ENCODE measurements at places on chromosomes 11 and 22.

- DNase-seq: no peak
Observed at GRCh38 chr11:71322192-71322735, 69.9 kb upstream of the SHANK2 start.

DNA sequence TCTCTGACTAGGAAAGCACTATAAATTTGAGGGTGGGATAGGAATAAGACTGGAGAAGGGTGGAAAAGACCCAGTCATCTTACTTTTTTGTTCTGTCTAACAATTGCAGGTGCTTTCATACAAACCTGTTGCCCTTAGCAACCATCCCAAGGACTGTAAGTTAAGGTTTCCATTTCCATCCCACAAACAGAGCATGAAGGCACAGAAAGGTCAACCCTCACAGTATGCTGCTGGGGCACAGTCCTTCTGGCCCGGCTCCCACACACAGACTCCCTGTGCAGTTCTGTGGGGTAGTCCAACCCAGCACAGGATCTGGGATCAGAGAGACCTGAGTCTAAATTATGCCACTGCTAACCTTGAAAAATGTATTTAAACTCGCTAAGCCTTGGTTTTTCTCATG lies 38.4 kb upstream of the ETS1 start:
- no peak for DNase-seq

GRCh38 chr22:24725736-24726135 lies 48.8 kb downstream of the PIWIL3 start:
- no peak for DNase-seq

- no peak for DNase-seq
Observed at GRCh38 chr11:113167599-113167998, 146.8 kb upstream of the TTC12 start.

DNA sequence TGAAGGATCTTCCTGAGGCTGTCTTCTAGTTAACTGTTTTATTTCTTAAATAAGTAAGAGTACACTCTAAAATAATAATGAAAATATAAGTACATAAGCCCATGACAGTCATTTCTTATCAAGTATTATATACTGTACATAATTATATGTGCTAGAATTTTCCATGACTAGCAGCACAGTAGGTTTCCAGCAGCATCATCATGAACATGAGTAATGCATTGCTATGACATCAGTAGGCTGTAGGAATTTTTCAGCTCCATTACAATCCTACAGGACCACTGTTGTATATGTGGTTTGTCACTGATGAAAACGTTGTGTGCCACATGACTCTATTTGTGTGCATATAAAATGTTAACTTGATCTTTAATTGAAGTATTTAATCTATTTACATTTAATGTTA lies 22.0 kb downstream of the ZNF202 start:
- no peak for DNase-seq

DNA sequence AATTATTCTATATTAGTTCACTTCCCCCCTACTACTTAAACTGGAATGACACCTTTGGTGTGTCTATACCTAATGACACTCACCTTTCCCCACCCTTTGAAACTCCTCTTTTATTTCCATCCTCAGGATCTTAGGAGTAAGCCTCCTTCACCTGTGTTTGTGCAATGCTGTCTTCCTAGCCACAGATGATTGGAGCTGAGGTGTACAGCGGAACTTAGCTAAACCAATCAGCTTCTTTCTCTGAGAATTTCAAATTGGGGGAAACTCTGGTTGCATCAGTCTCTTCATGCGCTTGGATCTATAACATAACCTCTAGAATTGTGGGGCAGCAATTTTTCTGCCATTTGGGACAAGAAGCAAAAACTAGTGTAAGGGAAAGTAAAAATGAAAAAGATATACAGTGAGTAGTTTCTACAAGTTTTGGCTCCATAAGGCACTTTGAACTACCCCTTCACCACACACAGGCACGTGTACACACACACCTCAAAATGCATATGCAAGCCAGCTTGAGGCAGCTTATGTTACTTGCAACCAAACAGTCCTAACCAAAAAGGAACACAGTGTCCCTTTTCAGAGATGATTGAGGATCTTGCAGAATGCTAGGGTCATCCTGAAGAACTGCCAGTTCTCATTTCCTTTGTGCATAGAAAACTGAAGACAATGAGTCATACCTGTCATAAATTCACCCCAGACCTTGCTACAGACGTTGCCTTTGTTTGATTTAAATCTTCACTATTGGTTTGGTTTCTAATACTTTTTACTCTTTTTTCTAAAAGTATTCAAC lies 36.0 kb upstream of the LDLRAD3 start:
- no peak for DNase-seq

- no peak for DNase-seq
Observed at GRCh38 chr11:118648291-118648690, 31.2 kb downstream of the TREH start.

DNA sequence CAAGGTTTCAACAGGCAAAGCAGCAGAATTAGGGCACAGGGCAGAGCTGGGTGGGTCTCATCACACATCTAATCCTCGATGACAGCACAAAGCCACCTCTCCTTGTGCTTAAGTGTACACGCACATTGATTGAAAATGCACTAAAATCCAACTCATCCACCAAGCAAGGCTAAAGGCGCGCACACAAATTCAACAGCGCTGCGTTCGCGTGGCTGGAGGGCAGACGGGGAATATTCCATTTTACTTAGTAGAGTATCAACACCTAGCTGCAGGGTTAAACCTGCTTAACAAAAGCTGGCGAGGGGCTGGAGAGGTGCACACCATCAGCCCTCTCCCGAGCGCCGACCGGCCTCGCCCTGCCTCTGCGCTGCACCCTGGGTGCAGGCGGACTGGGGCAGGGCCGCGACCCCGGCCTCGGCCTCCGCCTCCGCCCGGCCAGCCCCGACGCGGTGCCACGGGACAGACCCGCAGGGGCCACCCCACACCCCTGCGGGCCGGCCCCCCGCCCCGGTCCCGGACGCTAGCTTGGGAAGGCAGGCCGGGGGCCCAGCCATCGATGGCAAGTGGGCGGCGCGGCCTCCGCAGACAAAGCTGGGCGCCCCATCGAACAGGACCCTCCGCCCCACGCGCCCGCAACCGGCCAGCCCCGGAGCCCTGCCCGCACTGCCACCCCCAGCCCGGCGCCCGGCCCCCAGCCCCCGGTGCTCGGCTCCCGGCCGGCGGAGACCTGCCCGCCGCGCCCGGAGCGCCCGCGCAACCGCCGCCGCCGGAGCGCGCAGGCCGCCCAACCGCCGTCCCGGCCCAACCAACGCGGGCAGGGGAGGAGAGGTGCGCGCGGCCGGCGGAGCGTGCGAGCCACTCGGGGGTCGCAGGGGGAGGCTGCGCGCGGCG lies 929 bp downstream of the PRDM10 start:
- peak; percentile 56 for DNase-seq

DNA sequence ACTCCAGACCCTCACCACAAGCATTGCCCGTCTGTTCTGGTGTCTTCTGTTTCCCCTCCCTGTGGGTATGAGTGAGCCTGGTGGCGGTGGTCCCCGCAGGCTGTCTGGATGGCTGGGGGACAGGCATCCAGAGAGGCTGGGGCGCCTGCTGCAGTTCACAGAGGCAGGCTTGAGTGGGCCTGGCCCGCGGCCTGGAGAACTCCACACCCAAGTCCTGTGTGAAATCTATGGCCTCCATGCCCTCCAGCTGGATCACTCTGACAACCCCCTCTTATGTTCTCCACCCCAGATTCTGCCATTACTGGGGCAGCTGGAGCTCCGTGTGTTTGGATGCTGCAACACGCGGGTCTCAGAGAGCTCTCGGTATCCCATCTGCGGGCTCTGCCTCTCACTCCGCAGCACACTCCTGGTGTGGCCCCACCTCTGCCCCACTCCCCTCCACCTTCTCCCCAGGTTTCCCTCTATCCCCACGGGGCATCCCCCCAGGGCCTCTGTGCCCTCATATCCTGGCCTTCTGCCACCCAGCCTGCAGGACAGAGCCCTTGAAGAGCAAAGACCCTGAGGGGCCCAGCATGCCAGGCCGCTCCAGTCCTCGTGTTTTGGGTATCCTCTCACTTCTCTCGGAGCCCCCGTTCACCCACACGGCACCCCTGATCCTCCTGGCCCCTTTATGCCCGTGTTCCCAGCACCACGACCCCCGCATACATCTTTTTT lies 31.3 kb downstream of the LRRC74B start:
- DNase-seq: no peak

DNA sequence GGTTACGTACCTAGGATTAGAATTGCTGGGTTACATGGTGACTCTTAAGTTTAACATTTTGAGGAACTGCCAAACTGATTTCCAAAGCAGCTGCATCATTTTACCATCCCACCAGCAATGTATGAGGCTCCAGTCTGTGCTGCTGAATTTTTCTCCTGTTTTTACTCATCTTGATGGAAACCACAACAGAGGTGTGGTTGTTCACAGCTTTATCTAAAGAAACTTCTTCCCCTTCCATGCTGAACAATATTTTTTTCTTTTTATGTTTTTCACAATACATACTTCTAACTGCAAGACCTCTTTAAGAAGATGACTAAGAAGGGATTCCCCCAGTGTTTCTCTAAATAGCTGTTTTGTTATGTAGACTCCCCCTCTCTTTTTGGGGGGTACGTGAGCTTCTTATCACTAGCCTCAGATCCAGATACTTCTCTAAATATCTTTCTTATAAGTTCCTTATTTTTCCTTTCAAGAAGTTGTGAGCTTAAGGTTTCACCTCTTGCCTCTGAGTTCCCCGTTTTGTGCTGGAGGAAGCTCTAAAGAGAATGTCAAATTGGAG lies 24.0 kb downstream of the TCP11L1 start:
- DNase-seq: peak; percentile 7

DNA sequence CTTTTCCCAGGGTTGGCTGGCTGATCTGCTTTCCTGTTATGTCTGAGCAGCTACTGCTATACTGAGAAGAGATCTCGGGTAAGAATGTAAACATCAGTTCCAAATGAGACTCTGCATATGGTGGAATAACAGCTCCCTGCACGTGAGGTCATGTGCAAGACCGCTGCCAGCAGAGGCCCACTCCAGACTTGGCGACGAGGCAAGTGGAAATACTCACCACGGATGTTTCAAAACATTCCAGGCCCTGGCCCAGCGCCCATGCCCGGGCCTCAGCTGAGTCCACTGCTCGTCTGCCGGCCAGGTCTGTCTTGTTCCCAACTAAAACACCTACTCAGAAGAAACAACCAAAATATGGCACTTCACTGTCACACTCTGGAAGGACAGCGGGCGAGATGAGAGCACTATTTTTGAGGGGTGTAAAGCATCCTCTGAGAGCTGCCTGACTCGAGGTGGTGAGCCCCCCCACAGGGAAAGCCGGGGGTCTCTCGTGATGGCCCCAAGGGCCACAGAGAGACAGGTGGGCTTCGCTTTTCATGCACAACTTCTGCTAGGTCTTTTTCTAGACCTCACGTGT lies 13.1 kb downstream of the IFT27 start:
- DNase-seq: no peak
